LHCN-M2 (cell line): ENCODE measurements at places on chromosomes 16 and 17. TPM values are rescaled to one million over a fixed set of nuclear protein-coding genes. Genes with fewer than 3 reads are reported as not detected.

DNA sequence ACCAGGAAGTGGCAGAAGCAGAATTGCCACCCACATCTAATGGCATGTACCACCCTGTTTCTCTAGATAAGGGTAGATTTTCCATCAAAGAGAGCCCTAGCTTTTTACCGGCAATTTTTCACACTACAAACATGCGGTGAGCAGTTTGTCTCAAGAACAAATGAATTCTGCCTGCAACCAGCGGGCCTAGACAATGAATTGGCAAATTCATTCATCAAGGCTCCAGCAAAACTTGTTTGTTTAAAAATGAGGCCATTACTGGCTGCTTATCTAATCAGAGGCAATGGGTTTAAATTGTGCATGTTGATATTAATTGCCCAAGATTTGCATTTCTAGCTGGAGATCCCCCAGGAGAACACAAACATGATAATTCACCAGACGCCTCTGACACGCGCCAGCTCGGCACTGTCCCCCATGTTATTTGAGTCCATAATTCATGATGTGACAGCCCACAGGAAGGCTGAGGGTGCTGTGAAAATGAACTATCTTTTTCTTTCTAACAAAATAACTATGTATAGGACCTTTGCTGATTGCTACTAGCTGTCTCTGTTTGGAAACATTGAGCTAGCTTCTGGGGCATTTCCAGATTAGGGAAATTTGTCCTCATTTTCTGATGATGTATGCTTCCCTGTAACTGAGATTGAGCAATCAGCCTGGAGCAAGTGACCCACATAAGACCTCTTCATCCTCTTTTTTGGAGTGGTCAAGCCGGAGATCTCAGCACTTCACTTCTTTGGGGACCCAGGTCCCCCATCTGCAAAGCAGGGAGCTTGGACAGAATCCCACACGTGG, 80.8 kb downstream of the CNGB1 start:
- DNase-seq = no peak

GRCh38 chr17:30211371-30211770, 24.1 kb downstream of the SLC6A4 start:
- no peak for DNase-seq

GRCh38 chr17:2825253-2825970, 29.2 kb downstream of the RAP1GAP2 start:
- no peak for DNase-seq

CCL16 gene
- total RNA-seq = not detected in 2 replicates

DNA sequence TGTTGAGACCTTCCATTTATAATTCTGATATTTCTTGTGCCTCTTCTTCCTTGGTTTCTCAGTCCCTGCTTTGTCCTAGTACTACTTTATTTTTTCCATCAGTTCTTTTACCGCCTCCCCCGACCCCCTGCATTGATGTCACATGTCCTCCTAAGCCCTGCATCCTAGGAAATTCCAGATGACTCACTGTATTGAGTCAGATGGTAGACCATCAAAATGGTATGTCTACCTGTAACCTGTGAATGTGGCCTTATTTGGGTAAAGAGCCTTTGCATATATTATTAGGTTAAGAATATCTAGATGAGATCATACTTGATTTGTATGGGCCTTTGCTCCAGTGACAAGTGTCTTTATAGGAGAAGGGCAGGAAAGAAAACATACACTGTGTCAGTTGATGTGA, 515.3 kb upstream of the CA10 start:
- no peak for DNase-seq

ORC6 gene
- total RNA-seq = 41.4 and 42.4 TPM in 2 replicates

- no peak for DNase-seq
These were observed 12.1 kb downstream of the NFE2L1 start for GRCh38 chr17:48060249-48060648.

GRCh38 chr16:3027489-3027795, 3.6 kb downstream of the THOC6 start:
- peak; percentile 18 for DNase-seq

EVPLL gene
- total RNA-seq = not detected in 2 replicates
